GM06990 (cell line): ENCODE measurements at places on chromosomes 4 and X.

DNA sequence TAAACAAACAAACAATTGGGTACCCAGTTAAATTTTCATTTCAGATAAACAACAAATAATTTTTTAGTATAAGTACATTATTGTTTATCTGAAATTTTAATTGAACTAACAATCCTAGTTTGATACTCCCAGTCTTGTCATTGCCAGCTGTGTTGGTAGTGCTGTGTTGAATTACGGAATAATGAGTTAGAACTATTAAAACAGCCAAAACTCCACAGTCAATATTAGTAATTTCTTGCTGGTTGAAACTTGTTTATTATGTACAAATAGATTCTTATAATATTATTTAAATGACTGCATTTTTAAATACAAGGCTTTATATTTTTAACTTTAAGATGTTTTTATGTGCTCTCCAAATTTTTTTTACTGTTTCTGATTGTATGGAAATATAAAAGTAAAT is 2.9 kb downstream of the CXCL8 start:
- no peak for DNase-seq

DNA sequence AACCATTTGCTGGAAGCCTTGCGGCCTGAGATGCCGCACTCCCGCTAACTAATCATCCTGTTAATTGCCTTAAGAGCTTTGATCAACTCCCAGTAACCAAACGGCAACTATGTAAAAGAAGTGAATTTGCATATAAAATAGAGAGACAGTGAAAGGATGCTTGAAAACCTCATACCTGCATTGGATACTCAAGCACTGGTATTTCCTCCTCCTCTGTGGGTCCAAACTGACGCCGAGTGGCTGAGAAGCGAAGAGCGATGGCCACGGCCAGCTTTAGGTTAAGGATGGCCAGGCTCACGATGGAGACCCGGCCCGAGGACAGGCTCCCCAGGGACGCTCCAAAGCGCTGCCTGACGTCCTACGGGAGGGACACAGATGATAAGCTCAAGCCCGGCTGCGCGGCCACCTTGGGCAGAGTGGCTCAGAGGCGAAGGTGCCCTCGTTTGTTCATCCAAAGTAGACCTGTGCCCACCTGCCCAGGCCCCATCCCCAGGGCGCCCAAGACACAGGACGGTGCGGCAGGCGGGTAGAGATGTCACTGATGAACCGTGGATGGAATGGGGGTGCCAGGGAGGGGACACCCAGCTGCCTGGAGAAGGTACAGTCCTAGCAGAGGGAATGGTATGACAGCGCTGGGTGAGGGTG is 43.6 kb downstream of the ACOX3 start:
- no peak for DNase-seq

GRCh38 chrX:20217906-20218305 is 48.8 kb downstream of the RPS6KA3 start:
- DNase-seq, result no peak

DNA sequence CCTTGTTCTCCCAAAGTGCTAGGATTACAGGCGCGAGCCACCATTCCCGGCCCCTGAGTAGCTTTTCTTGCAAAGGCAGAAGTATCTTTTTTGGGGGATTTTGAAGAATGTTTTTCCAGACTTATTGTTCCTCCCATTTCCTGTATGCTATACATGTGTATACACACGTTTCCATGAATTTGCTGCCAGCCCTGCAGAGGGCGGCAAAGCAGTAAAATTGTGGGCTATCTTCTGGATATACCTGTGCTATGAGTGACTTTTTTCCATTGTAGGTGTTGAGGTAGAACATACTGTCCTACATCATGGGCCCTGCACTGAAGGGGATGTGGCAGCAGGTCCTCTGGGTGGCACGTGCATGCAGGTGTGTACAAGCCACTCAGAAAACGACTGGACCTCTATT is 16.9 kb upstream of the MED28 start:
- DNase-seq, result no peak

DNA sequence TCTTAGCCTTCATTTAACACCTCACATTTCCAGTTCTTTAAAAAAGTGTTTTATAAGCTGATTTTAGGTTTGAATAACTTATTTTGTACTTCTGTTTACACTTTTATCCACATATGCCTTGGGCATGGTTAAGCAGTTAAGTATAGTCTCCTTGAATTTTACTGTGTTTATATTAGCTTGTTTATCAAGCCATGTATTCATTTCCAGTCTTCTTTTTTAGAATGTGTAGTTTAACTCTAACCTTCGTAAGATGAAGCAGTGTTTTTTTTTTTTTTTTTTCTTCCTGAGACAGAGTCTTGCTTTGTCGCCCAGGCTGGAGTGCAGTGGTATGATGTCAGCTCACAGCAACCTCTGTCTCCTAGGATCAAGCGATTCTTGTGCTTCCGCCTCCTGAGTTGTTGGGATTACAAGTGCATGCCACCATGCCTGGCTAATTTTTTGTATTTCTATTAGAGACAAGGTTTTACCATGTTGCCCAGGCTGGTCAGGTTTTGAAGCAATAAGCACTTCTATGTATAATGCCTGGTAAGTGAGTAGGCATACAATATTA is 42.5 kb downstream of the BMP2K start:
- no peak for DNase-seq

GRCh38 chr4:1910643-1911042 is 39.5 kb downstream of the NSD2 start:
- no peak for DNase-seq

DNA sequence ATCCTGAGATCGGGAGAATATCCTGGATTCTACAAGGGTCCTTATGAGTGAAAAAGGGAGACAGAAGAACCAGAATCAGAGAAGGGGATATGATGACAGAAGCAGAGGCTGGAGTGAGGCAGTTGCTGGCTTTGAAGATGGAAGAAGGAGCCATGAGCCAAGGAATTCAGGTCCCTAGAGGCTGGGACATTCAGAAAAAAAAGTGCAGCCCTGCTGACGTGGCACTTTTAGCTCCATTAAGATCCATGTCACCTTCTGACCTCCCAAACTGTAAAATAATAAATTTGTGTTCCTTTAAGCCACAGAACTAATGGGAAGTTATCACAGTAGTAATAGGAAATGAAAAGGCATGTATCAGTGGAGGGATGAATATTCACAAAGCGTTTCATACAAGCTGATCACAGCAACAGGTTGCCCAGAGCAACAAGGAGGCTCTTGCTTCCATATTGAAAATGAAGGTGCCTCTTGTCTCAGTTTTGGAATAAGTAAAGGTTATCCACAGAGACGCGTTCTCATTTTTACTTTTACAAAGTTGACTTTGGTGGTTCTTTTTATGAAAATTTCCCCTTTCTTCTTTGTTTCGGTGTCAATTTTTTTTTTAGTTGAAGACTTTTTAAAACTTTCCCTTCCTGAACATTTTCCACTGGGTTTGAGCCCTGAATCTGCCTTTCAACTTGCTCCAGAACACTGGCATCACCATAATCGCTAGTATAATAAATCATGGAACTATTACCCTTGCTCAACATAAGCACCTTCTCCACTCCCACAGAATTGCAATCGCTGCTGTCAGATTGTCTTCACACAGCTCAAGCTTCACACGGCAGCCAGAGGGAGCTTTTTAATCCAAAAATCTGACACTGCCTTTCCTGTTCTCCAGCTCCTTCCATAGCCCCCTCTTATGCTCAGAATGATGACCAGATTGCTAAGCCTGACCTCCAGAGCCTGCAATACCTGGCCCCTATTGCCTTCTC is 127.6 kb upstream of the RBPJ start:
- DNase-seq, result no peak

DNA sequence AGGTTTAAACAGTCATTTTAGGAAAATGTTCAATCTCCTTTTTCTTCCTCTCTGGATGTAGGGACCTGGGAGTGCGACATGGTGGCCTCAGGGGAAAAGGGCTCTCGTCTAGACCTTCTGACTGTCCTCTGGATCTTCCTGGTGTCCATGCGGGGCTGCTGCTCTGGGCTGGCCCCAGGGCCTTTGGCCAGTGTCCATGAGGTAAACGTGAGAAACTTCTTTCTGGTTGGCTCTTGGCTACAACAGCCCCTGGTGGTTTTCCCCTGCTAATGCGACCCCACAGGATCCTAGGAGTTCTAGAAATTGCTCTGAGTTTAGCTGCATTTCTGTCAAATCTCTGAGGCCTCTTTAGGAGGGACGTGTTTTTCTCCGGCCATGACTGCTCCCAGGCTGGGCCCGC is 85.7 kb downstream of the MFAP3L start:
- DNase-seq, result no peak

DNA sequence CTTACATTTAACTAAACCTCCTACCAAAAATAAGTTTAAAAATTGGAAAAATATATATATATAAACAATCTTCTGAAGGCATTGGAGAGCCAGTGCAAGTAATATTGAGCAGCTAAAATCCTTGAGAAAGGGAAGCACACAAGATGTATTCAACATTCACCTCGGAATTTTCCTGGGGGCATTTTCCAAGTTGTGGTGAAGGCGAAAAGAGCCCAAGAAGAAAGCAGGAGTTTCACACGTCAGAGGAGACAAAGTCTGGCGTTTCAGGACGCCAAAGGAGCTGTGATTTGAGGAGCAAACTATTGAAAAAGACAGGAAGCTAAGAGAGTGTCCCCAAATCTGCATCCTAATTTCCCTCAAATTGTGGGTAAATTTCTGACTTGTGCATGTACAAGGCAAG is 9.1 kb upstream of the GASK1B start:
- DNase-seq, result no peak

DNA sequence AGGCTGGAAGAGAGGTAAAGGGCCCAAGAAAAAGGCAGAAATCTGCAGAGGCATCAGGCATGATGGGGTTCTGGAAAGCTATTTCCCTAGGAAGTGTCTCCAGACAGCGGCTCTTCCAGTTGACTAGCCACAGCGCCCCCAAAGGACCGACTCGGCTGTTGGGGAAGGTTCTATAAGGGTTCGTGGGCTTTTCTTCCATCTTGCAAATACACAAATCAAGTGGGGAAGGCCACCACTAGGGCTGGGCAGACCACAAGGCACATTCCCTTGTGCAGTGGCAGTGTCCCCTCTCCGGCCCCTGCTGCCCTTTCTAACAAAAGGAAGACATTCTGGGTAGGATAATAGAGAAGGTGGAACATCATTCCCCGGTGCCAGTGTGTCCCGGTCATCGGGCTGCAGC is 18.2 kb downstream of the BCOR start:
- DNase-seq, result no peak

GRCh38 chr4:184955636-184956035 is 62.7 kb upstream of the HELT start:
- peak; percentile 69 for DNase-seq

GRCh38 chrX:119290476-119290875 is 54.4 kb downstream of the PGRMC1 start:
- DNase-seq, result no peak

DNA sequence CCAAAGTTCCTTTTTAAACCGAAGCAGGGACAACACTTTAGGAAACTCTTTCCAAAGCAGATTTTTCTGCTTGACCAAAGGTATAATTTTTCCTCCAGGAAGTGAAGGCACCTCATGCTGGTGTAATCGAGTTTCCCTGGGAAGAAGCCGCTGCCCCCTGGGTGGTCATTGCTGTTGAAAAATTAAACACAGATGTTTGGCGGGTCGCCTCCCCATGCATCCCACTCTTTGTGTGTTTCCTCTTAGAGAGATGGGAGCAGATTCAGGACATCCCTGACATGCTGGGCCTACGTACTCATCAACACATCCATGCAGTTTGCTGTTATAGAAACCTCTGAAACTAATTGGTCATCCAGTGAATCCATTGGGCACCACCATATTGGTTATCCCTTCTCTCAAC is 179.2 kb upstream of the HCCS start:
- no peak for DNase-seq

DNA sequence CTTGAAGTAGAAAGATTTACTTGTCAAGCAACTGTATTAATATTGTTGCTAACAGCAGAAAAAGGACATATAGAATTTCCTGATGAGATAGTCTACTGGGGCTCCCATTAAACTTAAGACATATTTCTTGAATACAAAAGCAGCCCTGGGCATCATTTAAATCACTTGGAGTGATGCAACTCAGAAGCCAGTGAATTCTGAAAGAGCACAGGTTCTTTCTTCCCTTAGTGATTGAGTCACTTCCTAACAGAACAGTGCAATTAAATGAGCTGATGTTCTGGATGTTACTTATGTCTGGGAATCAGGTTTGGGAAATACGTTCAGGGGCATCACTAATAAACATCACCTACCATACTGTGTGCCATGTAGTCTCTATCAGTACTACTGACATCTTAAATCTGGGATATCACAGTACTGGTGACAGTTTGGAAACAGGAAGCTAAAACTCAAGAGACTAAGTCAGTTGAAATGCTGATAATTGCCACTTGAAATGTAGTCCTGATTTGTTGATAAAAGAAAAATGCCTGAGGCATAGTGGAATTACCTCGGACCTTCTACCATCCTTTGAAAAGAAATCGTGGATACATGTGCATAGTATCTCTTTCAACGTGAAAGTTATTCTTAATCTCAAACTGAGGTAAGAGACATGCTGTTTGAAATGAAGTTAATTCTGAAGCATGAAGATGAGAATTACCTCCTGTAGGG is 249.2 kb upstream of the GPRIN3 start:
- DNase-seq, result no peak

DNA sequence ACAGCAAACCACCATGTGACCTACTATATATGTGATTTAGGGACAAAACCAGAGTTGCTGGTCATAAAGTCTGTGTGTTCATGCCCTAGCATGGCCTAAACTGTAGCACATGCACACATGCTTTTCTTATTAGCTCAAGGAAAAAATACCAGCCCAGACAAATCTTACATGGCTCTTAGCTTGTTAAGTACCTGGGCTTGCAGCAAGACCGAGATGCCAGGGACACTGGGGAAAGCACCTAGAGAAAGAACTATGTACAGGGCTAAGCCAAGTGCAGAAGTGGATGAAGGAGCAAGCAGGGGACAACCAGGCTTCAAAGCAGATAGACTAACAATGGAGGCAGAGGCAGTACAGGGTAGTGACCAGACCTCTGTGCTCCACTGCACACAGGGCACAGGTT is 3.4 kb upstream of the GABRE start:
- no peak for DNase-seq

GRCh38 chr4:3221184-3221494 is 27.8 kb upstream of the MSANTD1 start:
- DNase-seq, result no peak
